Stimulated activated naive CD8-positive, alpha-beta T cell treated with anti-CD3 and anti-CD28 coated beads, Interleukin-15, amount 100 ng/mL, for 72 hours (primary cell): ENCODE measurements at places on chromosomes 4 and X.

DNA sequence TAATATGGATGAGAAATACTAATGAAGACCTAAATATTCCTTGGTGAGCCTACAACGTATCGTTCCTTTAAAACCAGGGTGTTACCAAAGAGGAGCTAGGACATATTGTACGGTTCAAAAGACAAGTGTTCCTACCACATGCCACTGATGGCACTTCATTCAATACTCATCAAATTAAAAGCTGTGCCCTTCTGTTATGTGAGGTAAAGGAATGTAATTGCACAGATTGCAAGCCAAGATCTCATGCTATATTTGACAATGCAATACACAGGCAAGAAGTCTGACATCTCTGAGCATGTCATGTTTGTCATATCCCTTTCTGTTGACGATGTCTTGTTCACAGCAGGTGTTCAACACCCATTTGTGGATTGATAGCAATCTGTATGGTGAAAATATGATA lies 6.9 kb downstream of the FGF13 start:
- DNase-seq: no peak

DNA sequence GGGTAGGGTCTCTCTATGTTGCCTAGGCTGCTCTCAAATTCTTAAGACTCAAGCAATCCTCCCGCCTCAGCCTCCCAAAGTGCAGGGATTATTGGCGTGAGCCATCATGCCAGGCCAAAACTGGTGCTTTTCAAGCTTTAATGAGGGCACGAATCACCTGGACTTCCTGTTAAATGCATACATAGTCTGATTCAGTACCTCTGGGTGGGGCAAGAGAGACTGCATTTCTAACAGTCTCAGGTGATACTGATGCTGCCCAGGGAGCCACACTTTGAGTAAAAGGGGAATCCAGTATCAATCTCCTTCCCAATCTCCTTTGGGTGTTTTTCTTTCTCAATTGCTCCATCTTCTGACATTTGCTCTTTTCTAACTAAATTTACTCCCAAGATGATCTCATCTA lies 96.5 kb downstream of the SH3RF1 start:
- no peak for DNase-seq

- no peak for DNase-seq
Measured at GRCh38 chrX:48999030-48999429, 3.0 kb downstream of the GRIPAP1 start.

- DNase-seq: no peak
Measured at GRCh38 chr4:81638698-81639097, 167.0 kb upstream of the RASGEF1B start.

DNA sequence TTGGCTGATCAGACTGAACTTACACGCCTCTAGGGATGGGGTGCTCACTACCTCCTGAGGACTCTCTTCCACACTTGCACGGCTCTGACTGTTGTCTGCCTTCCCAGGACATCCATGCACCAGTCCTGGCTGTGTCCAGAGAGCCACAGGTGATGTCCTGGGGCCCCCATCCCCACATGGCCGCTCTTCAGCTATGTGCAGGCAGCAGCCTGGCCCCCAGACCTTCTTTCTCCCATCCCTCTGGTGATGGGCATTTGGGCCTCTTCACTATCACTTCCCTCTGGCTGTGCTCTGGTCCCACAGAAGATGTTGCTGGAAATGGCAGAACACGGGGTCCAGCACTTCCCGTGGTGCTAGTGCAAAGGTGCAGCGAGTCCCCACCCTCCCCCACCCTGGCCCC lies 40.9 kb upstream of the HMX1 start:
- DNase-seq: no peak

DNA sequence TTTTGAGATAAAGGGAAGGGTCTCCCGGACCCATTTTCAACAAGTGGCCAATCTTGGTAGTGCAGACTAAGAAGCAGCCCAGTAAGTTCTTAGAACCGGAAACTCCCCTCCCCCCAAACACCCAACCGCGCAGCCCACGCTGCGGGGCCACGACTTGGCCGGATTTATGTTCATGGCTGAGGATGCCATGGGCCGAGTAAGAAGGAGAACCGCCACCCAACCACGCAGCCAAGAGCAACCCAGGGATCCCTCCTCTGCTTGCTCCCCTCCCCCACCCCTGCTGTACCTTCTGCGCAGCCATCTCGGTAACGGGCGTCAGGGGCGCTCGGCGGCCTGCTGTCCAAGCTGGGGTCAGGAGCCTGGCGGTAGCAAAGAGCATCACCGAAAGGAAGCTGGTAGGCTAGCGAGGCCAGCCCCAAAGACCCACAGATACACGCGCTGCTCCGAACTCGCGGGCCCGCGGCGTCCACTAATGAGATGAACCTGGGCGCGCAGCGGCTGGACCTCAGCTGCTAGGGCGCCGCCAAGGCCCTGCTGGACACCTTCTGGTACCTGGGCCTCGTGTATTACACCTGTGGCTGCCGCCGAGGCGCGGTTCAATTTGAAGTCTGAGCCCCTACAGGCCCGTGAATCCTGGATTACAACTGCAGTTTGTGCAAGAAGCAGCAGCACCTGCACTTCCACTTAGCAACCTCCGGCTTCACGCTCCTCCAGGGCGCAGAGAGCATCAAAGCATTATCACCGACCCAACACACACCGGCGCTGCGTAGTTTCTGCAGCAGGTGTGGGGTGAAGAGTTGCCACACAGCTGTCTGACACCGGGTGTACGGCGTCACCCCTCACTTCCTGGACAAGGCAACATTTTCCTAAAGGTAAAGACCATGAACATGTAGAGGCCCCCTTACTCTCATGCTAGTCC lies 63.4 kb downstream of the NUDT10 start:
- DNase-seq: peak; percentile 73

DNA sequence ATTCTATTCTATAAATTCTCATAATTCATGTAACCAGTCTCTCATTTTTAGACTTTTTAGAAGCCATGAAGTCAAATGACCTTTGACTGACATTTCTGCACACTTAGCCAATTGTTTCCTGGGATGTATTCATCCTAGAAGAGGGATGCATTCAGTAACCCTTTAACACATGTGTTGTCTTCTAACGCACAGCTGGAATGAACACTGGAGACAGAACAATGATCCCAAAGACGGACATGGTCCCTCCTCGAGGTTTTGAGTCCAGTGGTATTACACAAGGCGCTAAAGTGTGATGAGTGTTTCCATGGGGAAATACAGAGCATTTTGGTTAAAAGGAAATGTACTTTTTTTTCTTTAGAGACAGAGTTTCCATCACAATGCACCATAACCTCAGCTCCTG lies 39.8 kb upstream of the CLDN24 start:
- no peak for DNase-seq
